GM12865 (cell line): ENCODE measurements at places on chromosomes 3 and 15.

DNA sequence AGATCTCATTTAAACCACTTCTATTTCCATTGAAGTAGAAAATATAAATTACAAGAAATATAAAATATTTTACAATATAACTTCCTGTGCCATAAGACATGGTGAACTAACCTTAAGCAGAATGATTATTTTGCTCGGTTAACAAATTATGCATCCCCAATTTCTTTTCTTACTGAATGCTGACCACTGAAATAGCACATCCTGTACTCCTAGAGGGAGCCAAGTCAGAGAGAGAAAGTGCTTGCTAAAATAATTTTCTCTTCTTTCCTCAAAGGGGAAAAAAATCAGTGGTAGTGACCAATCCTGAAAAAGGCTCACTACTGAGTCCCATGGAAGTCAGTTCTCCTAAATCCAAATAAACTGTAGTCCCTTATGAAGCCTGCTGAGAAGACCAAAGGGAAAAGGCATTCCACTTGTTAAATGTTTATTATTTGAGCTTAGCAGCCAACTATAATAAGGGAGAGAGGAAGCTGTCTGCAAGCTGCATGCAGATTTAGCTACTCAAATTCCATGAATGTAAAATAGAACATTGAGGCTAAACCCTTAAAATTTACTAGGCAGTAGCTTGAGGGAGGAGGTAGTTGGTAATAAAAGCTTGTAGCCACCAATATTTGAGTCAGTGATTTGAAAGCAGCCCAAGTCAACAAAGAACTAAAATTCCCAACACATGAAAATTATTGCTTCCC, 33.1 kb downstream of the CEP152 start:
- DNase-seq, result no peak

DNA sequence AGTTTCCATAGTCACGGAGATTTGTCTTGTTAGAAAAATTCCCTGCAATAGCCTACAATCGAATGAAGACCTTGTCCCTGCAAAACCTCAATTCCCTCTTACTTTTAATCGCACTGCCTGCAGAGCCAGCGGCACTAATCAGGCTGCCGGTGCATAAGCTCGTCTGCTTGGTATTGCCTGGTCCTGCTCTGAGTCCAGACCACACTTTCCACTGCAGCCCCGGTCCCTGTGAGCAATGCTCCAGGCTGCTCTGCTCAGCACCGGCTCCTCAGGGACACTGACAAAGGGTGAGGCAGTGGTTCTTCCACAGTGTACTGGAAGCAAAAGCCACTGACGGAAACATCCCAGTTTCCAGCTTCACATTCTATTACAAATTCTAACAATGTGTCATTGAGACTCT, 164.3 kb downstream of the OCA2 start:
- DNase-seq, result no peak

- no peak for DNase-seq
Measured at GRCh38 chr3:162041622-162042021, 545.0 kb downstream of the OTOL1 start.

DNA sequence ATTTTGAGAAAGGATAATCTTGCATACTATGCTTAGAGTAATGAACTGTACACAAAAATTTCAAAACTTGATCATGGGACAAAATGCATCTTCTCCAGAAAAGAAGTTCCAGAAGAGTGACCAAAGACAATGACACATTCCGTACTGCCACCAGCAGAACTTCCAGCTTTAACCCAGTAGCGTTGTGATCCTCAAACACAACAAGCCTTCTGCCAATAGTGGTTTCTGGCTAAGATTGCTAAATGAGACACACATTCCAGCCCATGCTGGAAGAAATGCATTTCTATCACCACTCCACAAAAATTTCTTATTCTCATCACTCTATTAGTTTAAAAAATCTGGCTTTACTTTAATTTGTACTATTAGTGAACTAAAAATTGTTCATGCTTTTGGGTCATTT, 334.9 kb downstream of the TBC1D5 start:
- no peak for DNase-seq
